CD4-positive, alpha-beta T cell treated with Interleukin-4 for 4 hours (primary cell): ENCODE measurements at places on chromosomes 3 and 15.

DNA sequence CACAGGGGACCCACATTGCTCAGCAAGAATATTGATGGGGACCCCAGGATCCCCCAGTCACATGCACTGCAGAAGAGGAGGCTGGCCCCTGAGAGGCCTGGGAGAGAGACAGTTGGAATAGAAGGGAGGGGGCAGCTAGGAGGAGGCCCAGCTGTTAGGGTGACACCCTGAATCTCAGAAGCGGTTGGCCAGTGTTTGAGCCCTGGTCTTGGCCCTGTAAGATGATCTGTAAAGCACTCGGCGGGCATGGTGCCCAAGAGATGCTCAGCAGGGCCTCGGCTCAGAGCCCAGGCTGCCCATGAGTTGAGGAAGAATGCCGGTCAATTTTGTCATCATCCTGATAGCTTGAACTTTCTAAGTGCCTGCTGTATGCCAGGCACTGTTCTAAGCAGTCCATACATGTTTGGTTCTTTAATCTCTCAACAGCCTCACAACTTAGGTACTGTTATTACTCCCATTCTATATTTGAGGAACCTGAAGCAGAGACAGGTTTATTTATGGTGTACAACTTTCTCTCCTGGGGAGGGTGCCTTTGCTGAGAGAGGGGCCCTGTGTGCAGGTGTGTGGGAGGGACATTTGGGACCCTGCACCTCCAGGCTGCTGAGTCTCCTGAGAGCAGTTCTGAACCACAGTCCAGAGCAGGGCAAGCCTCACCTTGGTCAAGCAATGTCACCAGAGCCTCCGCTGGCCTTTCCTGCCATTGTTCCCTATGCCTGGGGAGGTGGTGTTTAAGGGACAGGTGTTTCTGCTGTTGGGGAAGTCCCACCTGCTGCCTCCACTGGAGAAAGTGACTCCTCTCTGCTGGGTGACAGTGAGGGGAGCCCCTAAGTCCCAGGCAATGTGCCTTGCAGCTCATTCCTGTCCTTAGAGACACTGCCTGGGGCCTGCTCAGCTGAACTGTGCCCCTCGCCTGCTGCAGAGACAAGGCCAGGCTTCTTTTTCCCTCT, 26.0 kb downstream of the SLC6A6 start:
- no peak for DNase-seq

- no peak for DNase-seq
These were observed 214.7 kb downstream of the ATP8B4 start for GRCh38 chr15:49904296-49904695.

DNA sequence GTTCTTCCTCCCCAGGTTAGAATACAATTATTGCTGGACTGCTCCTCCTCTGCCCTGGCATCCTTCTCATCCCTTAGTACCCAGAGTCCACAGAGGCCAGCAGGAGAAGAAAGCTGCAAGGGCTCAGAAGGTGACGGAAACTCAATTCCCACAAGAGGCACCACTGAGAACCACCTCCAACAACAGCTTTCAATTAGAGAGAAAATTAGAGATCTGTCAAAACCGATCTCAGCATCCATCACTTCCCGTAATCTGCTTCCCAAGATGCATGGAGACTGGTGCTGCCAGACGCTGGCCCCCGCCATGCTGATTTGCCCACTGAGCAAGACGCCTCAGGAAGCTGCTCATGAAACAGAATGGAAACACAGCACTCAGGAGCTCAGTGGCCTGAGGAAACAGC, 135.0 kb upstream of the PRICKLE2 start:
- no peak for DNase-seq

- DNase-seq = no peak
These were observed 153.4 kb upstream of the UMPS start for GRCh38 chr3:124576565-124577493.

DNA sequence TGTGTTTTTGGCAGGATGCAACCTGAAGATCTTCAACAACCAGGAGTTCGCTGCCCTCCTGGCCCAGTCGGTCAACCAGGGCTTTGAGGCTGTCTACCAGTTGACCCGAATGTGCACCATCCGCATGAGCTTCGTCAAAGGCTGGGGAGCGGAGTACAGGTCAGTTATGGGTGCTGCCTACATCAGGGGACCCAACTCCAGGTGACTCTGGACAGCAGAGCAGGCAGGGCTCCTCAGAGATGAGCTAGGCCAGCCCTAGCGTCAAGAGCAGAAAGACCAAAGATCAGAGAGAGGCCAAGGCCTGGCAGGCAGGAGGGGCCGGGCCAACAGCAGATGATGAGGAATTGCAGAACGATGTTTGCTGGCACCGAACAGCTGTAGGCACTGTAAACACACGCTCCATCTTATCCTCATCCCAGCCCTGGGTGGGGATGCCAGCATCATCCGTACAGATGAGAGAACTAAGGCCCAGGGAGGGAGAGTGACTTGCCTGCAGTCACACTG, 67.1 kb downstream of the AAGAB start:
- DNase-seq = no peak

GRCh38 chr3:14214764-14215163, 36.1 kb downstream of the LSM3 start:
- DNase-seq = no peak

GRCh38 chr3:143716731-143717130, 131.5 kb downstream of the SLC9A9 start:
- no peak for DNase-seq

GRCh38 chr3:194166682-194167479, 30.9 kb downstream of the HES1 start:
- no peak for DNase-seq

GRCh38 chr3:172635588-172635987, 75.3 kb downstream of the NCEH1 start:
- peak; percentile 4 for DNase-seq

DNA sequence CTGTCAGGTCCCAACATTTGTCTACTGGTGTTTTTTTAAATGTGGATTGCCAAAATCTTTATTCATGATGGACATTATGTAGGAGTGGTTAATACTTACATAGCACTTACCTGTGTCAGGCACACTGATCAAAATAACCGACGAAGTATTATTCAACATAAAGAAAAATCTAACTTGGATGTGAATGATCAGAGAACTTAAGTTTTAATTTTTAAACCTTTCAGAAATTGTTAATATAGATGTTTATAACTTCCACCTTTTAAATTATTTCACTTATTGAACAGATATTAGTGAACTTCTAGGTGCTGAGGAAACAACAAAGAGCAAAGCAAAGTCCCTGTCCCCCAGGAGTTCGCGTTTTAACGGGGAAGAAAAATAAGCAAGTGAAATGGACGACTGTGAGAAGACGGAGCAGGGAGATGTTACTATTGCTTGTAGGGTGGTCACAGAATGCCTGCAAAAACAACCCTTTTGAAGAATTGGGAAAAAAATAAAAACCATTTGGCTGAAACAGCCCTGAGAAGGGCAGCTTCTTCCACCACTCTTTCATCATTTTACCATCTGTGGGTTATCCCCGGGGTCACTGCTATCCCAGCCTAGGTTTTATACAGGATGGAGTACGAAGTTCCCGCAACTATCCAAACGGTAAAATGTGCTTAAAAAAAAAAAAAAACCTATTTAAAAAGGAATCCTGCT, 915 bp upstream of the APH1B start:
- no peak for DNase-seq

GRCh38 chr3:5096336-5097008, 25.6 kb upstream of the ARL8B start:
- DNase-seq = no peak

- DNase-seq = no peak
These were observed 118.0 kb upstream of the C3orf80 start for GRCh38 chr3:160106905-160107861.

DNA sequence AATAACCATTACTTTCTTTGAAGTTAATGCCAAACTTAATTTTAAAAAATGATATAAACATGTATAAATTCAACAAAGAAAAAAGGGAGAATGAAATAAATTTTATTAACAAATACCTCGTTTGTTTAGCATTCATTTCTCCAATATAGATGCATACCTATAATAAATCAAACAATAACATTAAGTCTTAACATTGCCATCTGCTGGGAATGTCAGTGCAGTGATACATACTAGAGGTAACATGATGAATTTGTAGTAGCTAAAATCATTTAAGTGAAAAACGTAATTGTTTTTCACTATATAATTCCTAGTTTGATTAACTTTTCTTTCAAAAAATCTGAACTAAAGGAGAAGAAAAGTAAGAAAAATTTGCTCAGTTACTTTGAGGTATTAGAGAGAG, 340.2 kb upstream of the CBLB start:
- DNase-seq = peak; percentile 38

- no peak for DNase-seq
These were observed 2.6 kb upstream of the SLC9A9 start for GRCh38 chr3:143850877-143851276.

DNA sequence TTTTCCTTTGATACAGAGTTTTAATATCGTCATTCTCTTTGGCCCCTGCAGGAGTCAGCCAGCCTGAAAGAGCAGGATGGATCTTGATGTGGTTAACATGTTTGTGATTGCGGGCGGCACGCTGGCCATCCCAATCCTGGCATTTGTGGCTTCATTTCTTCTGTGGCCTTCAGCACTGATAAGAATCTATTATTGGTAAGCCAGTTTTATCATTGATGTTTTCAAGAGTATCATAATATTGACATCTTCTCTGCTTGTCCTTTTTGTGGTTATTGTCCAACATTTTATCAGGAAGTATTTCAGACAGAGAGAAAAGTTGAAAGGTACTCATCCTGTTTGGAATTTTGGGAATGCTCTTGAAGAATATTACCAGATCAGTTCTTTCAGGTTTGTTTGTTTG, 18.9 kb downstream of the ABHD6 start:
- DNase-seq = no peak

- no peak for DNase-seq
These were observed 33.8 kb upstream of the SUCLG2 start for GRCh38 chr3:67688231-67688630.

- no peak for DNase-seq
These were observed 82.5 kb upstream of the NAALADL2 start for GRCh38 chr3:174776636-174777035.
